ENCODE measurements at places on chromosomes 7 and 10.

GRCh38 chr10:18271491-18271890 is 131.3 kb downstream of the CACNB2 start:
- DNase-seq: no peak

- DNase-seq: no peak
Measured at GRCh38 chr10:113304726-113305125, 248.1 kb upstream of the HABP2 start.

- DNase-seq: no peak
Measured at GRCh38 chr7:18835001-18835690, 282.3 kb downstream of the TWIST1 start.

- no peak for DNase-seq
Measured at GRCh38 chr7:29170781-29171180, 23.8 kb upstream of the CHN2 start.

GRCh38 chr10:130353928-130354572 is 217.9 kb downstream of the GLRX3 start:
- no peak for DNase-seq

GRCh38 chr7:29328045-29328444 is 133.5 kb downstream of the CHN2 start:
- DNase-seq: no peak

GRCh38 chr10:61950449-61951143 is 49.1 kb downstream of the ARID5B start:
- no peak for DNase-seq

DNA sequence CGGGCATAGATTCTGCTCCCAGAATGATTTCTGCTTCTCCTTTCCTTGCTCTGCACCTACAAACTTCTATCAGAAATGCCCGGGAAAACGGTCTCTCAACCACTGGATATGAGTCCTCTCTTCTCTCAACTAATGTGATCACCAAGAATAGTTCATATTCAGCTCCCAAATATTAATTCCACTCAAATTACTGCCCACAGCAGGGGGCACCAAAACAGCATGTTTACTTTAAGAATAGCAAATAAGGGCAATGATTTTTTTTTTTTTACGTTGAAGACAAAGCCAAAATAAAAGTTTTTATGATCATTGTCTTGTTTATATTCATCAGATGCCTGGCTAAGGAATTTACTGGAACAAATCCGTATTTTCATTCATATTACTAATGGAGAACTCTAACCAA is 94.9 kb upstream of the PRSS1 start:
- DNase-seq: no peak

DNA sequence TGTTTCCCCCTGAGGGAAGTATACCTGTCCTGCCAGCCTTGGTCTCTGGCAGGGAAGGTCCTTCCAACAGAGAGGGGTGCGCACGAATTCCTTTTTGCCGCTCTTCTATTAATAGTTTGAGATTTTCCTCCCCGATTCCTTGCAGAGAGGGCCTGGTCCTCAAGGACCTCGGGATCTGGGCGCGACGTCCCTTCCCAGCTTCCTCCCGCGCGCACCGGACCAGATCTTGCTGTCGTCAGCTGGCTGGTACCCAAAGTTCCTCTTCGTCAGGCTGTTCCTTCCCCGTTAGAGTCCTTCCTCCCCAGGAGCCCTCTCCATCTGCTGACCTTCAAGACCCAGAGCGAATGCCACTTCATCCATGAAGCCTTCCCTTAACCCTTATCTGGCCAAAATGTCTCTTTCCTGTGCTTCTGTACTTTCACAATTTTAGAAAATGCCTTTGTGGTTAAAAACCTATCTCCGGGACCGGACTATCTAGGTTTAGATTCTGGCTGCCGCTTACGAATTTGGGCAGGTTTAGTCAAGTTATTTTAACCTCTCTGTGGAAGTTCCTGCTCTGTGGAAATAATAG is 851 bp upstream of the GOT1 start:
- DNase-seq: peak; percentile 54
